ENCODE measurements at places on chromosomes 1 and 21. TPM values are rescaled to one million over a fixed set of nuclear protein-coding genes. Genes with fewer than 3 reads are reported as not detected.

The TNFRSF4 gene
- 2.5 TPM for total RNA-seq

The RRAGC gene
- total RNA-seq = 28.3 TPM

The TIPRL gene
- 24.3 TPM for total RNA-seq

The KRTAP11-1 gene
- total RNA-seq = not detected

The S100A1 gene
- 99.7 TPM for total RNA-seq

The ANXA9 gene
- total RNA-seq = 5.6 TPM

The TMEM125 gene
- 3.2 TPM for total RNA-seq

The F5 gene
- total RNA-seq = 1.8 TPM

The C1orf210 gene
- not detected for total RNA-seq

The HES4 gene
- 30.5 TPM for total RNA-seq

The VSIG8 gene
- total RNA-seq = not detected

The OR2T2 gene
- total RNA-seq = not detected

The CLCA4 gene
- not detected for total RNA-seq

The LCE1D gene
- not detected for total RNA-seq

The TRPM2 gene
- total RNA-seq = 9.9 TPM

The SPATC1L gene
- total RNA-seq = 9.9 TPM

The DNAJC28 gene
- 2.2 TPM for total RNA-seq

The SLC35A3 gene
- total RNA-seq = 23.8 TPM

The CELA2B gene
- not detected for total RNA-seq

The AK5 gene
- total RNA-seq = 47.1 TPM

The PRUNE1 gene
- total RNA-seq = 22.6 TPM

The FCRL6 gene
- 1.2 TPM for total RNA-seq

The NUP210L gene
- total RNA-seq = 0.18 TPM

The RNF19B gene
- 33.3 TPM for total RNA-seq

The TMIGD3 gene
- 1.2 TPM for total RNA-seq

All from sciatic nerve (tissue), 2 donors.